Stimulated activated CD8-positive, alpha-beta memory T cell treated with anti-CD3 and anti-CD28 coated beads, Interleukin-4, amount 100 ng/mL, for 4 hours (primary cell): ENCODE measurements at places on chromosomes 5 and 9.

DNA sequence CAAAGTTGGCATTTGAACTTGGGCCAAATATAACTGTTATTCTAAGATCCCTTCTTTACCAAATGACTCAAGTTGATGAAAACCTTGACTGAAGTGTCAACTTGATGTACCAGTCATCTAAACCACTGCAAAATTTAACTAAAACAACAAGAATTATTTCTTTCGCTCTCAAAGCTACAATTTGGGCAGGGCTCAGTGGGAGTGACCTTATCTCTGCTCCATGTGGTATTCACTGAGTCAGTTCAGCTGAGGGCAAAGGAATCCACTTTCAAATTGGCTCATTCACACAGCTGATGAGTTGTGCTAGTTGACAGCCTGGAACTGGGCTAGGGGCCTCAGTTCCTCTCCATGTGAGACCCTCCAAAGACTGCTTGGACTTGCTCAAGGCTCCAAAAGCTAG is 166.3 kb downstream of the RORB start:
- DNase-seq, result no peak

DNA sequence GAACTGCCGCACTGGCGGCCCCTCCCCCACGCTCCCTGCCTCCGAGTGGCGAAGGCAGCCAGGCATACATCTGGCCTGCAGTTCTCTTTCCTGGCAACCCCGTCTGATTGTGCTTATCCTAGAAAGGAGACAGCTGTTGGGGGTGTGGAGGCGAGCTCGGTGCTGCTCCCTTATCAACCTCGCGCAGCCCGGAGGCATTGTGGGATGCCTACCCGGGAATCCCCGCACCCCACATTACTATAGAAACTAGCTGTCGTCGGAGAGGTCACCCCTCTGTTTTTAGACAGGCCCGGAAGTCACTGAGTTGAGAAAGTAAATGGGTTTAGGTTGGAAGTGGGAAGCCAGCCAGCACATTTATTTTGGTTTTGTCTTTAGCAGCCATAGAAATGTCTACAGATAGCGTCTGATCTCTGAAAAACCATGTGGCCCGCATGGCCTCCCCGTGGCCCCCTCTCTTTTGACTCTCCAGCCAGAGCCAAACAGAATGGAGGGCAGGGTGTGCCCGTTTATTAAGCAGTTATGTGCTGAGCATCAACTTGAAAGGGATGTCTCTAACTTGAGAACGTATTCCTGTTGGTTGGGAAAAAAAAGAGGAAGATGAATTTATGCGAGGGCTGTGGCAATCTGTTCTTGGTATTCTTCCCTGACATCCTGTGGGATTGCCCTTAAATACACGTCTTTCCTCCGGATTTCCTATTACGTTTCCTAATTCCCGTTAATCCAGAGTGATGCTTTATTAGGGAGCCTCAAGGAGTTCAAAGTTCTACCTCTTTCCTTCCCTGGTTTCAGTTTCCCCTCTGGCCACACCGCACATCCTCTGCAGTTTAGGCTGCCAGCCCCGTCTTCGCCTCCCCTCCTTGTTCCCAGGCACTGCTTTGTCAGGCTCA is 3.9 kb downstream of the STC2 start:
- no peak for DNase-seq

GRCh38 chr9:136750526-136750925 is 2.2 kb upstream of the LCN6 start:
- no peak for DNase-seq

DNA sequence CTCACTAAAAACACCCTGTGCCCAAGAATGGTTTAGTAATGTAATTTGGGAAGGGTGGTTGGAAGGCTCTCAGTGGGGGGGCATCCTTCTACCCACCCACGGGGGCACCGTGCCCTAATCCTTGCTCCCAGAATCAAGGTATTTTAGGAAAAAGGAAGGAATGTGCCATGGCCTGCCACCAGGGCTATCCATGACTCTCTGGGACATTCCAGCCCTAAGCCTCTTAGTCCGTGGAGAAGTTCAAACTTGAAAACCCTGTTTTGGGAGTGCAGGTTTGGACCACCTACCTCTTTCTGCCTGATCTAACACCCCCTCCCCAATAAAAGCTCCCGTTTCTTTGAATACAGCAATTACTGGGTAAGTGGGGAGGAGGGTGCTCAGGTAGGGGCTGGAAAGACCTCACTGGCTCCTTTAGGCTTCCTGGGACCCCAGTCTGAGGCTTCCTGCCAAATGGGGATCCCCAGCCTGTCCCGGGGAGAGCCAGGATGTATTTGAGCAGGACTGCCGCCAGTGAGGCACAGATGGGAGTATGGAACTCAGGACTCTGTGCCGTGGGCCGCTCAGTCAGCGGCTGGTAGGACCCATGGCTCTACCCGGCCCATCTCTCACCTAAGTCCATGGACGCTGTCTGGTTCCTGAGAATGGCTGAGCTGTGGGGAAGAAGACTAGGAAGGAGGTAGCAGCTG is 3.6 kb upstream of the PITX1 start:
- DNase-seq, result no peak

DNA sequence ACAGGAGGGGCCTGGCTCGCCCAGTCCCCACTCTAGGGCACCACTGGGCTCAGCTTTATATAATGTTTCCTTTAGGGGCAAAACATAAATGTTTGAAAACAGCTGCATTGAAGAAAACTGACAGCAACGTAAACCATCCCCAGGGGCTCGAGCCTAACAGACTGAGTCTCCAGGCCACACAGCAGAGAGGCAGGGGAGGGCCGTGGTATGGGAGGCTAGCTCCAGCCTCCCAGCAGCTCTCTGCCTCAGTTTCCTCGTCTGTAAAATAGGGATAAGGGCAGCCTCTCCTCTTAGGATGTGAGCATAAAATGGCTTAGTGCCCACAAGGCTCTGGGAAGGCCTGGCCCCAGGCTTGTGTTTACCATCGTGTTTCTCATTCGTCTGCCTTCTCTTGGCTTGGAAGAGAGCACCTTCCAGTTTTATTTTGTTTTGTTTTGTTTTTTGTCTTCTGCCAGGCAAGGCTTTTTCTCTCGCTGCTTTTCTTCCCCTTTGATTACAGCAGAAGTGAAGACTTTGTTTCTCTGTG is 2.7 kb downstream of the ANKRD33B start:
- DNase-seq, result no peak

DNA sequence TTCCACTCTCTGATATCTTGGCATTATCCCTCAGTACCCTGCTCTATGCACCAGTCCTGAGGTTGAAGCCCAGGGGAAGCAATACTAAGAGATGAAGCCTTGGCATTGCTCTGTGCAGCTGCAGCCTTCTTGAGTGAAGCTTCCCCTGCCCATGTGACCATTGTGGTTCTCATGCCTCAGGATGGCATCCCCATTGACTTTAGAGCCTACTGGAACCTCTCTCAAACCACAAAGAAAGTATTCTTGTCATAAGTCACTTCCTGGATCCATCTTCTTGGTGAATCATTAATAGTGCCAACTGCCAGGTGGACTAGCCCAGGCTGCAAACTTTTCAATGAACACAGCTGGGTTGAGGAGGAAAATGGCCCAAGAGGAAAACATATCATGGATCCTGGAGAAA is 283.9 kb upstream of the RFX3 start:
- no peak for DNase-seq

DNA sequence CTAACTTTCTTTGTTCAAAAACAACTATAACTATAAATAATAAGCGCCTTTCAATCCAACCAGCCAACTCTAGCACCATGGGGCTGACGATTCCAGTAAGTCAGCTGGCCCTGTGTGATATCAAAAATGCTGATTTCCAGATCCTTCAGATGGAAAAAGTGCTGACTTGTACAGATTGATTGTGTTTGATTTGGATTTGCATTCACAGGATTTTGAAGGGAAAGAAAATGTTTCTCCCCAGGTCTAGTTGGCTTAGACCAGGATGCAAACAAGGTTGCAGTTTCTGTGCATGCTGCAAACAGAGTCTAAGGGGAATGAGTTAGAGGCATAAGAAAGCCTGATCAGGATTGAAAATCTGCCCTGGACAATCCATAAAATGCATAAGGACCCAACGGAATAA is 68.9 kb downstream of the SLC1A3 start:
- no peak for DNase-seq
